Neural crest cell (in vitro differentiated cells): ENCODE measurements at places on chromosomes 7 and 10.

- no peak for DNase-seq
Measured at GRCh38 chr10:200405-200804, 65.2 kb downstream of the ZMYND11 start.

GRCh38 chr7:151871904-151872303, 5.0 kb downstream of the PRKAG2 start:
- no peak for DNase-seq

- DNase-seq, result no peak
Measured at GRCh38 chr10:70271996-70272924, 11.5 kb downstream of the NPFFR1 start.

DNA sequence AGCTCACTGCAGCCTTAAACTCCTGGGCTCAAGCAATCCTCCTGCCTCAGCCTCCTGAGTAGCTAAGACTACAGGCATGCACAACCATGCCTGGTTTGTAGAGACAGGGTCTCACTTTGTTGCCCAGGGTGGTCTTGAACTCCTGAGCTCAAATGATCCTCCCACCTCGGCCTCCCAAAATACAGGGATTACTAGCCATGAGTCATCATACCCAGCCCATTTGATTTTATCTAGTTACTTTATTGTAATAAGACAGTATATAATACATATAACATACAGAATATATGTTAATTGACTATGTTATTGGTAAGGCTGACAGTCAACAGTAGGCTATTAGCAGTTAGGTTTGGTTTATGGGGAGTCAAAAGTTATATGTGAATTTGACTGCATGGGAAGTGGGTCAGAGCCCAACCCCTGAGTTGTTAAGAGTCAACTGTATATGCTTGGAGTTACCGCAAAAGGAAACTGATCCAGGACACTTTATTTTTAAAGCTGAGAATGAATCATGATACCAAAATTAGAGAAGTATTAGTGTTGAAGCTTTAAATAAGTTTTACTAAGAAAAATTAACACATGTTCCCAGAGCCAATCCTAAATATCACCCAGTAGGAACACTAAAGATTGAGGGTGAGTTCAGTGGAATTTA, 20.7 kb upstream of the KMT2E start:
- no peak for DNase-seq

DNA sequence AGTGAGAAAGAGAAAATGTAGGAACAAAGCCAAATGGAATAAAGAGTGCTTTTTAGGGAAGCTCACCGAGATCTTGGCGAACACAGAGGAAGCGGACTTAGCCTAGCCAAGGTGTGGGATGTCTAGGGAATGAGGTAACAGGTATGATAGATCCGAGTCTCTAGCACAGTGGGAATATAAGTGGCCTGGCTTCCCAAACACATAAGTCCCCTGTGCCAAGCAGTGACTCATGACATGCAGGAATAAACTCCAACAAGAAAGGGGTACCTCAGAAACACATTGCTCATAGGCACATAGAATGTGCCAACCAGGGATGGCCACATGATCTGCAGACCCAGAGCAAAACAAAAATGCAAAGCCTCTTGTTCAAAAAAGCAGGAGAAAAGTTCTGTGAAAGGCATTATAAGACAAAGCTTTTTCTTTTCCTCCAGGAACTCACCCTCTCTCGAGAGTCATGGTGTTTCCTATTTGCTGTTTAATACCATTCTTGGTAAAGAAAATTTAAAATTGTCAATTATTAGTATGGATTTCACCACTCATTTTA, 542.5 kb downstream of the GATA3 start:
- DNase-seq, result no peak

DNA sequence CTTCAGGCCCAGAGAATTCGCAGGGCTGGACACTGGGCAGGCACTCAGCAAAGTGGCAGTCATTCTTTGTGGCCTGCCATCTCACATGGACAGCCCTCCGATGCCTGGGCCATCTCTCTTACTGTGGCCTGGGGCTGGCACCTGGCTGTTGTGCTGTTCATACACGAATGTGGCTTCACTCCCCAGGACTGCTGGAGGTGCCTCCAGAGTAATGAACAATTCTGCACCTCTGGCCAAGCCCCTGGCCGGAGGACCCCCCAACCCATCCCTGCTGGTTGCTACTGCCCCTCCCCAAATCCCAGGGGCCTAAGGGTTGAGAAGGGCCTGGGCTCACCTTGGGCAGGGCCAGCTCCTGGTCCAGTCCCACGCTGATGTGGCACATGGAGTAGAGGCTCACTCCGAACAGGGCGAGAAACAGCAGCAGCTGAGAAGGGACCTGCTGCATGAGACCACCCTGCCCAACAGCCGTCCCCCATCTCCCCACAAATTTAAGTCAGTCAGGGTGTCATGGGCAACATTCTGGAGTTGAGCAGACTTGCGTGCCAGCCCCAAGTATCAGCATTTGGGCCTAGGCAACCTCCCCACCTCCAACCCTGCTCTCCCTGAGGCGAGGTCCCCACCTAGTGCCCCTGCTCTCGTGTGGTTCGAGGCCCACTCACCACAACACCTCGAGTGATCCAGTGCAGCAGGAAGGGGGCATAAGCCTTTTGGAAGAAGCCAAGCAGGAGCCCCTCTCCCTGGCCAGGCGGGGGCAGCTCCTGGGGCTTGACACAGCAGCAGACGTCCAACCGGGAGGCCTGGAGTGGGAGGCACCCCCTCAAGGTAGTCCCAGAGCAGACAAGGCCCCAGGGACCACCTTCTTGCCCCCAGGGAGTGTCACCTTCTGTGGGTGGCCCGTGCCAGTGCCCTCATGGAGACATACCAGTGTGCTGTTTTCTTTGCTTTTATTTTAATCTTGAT, 9.4 kb downstream of the NPC1L1 start:
- DNase-seq, result no peak

DNA sequence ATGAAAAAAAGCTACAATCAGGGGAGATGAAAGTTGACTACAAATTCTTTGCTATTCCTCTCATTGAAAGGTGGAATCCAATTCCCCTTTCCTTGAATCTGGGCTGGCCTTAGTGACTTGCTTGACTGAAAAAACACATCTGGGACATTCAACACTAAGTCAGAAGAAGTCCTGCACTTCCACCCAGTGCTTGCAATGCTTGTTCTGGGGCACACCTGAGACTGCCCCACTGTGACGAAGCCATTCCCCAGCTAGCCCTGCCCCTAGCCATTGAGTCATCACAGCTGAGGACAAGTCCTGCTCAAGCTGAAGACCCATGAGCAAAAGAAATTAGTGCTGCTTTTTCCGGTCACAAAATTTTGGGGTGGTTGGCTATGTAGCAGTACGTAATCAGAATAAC, 19.2 kb upstream of the GRID1 start:
- DNase-seq, result no peak

DNA sequence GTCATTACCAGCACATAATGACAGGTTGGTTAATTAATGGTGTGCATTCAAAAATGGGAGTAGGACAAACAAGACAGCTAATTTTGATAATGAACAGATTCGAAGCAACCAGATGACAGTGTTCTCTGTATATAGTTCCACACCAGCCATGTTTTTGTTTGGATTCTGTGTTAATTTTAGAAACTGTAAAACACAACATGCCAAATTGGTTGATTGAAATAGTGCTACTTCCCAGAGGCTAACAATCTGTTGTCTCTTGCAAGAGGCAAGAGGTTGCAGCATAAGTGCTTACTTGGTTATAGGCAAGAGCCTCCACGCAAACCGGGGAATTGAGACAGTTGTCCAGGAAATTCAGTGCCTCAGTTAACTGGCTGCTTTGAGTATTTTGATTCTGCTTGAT, 170.2 kb upstream of the HABP2 start:
- DNase-seq, result no peak

GRCh38 chr7:68980011-68980410, 618.3 kb upstream of the AUTS2 start:
- no peak for DNase-seq

GRCh38 chr7:2928613-2929311, 84.7 kb upstream of the GNA12 start:
- no peak for DNase-seq

GRCh38 chr7:88309819-88310218, 3.1 kb upstream of the STEAP4 start:
- no peak for DNase-seq

- DNase-seq, result no peak
Measured at GRCh38 chr7:94276027-94276426, 118.7 kb upstream of the COL1A2 start.

DNA sequence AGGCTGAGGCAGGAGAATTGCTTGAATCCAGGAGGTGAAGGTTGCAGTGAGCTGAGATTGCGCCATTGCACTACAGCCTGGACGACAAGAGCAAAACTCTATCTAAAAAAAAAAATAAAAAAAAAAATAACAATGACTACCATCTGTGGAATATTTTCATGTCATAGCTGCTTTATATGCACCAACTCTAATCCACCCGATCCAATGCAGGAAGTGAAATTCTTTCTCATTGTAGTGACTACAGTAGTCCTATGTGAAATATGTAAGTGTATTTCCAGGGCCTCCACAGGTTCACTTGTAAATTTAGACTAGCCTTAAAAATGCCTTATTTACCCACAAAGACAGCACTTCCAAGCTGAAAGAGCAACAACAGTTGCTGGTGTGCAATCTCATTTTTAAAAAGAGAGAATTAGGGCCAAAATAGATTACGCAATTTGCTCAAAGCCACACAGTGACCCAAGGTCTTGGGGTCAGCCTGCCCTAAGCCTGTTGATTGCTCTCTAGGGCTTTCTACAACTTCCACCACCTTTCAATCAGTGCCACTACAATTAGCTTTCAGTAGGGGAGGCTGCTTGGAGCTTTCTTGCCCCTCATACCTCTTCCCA, 25.8 kb upstream of the EGFR start:
- no peak for DNase-seq

GRCh38 chr10:131830446-131831130, 70.2 kb upstream of the PPP2R2D start:
- no peak for DNase-seq

DNA sequence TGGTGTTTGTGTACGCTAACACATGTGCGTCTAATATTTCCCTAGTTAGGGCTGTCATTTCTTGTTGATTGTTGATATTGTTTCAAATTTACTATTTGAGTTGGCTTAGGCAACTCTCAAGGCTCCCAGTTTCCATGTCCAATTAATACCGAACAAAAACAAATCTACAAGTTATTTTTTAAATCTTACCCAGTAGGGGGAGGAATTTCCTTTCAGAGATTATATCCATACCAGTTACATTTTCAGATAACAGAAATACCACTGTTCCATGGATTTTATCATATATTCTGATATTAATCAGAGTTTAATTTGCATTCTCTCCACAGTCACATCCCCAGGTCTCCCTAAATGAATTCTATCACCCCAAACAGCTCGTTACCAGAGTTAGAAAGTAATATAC, 7.2 kb upstream of the AKR1B10 start:
- DNase-seq, result no peak

DNA sequence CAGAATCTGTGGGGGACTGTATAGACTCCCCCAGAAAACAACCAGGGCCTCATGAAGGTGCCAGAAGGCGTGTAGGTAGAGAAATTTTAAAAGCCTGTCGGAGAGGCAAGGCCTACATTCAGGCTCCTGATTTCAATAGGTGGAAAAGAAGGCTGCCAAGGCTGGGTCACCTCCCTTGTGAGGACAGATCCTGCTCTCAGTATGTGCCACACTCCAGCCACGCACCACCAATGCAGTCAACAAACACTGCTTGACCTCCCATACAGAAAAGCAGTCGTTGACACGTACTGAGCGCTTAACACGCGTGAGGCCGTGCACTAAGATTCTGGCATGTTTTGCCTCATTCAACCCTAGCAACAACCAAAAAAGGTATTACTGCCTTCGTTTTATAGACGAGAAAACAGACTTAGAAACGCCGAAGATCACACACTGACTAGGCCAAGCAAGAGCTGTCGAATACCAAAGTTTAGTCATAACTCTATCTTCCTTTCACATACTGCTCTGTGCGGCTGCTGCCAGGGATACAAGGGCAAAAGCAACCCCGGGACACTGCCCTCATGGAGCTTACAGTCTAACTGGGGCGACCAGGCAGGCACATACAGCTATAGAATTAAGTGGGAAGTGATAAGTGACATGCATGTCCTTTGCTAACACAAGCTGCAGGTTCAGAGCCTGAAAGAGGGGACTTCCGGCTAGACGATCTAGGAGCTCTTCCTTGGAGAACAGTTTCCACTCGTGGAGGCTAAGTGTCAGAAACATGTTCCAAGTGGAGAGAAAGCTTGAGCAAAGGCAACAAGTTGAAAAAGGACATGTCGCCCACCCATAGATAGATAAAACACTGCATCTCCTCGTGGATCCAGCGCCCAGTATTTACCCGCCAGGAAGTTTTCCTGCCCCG, 797 bp upstream of the NKX2-3 start:
- DNase-seq, result no peak

DNA sequence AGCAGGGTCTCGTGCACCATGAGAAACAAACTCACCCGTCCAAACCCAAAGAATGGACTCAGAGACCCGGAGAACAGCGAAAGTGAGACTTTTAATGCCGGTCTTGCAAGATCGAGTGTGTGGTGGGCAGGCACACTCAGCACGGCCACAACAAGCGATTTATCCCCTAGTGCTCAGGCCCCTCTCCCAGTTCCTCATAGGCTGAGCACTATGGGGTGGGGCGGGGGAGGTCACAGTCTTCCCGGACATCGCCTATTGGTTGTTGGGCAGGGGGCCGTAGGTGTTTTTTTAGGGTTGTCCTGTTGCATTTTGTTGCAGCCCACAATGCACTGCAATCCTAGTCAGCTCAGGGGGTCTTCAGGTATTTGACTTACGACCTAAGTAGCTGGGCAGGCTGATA, 608.3 kb upstream of the FOXK1 start:
- DNase-seq, result no peak

DNA sequence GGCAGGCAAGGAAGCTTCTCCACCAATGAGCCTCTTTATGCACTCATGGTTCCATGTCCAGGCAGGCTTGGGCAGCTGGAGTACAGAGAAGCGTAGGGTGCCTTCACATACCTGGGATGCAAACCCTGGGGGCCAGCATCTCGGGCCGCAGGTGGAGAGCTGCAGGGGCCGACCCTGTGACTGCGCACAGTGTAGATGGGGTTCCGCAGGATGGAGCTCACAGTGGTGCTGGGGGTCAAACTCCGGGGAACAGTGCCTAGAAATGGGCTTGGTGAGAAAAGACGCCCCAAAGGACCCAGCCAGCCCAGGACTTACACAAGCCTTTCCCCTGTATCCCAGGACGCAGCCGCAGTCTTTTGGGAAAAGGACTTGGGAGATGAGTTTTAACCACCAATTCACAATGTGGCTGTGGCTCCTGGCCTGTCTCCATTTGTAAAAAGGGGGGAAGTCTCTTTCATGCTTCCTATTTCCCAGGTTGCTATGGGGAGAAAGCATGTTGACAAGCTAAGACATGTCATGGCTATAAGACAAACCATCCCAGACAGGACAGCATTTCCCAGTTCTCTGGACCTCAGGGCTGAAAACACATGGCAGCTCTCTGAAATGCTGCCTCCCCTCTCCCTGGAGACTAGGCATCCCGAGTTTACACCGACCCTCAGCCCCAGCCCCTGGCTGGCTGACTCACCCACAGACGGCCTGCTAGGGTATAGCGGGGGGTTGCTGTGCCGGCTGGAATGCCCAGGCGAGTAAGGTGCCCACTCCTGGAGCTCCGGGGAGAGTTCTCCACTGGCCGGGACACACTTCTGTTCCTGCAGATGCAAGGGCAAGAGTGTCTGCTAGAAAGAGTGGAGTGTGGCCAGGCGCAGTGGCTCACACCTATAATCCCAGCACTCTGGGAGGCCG, 107.1 kb downstream of the DLG5 start:
- DNase-seq, result no peak

GRCh38 chr10:51806079-51806835, 106.9 kb upstream of the CSTF2T start:
- no peak for DNase-seq

- DNase-seq, result no peak
Measured at GRCh38 chr10:80199828-80200227, 5.5 kb downstream of the ANXA11 start.
